ENCODE measurements at places on chromosomes 4 and X.
A peak's percentile ranks its signal among the peaks of the same experiment; 100 is the strongest.

- no peaks in the 10 kb centered on the region for H3K36me3 ChIP-seq
- H3K4me1 ChIP-seq, result peaks cover 2% of the 10 kb centered on the region
- H3K27ac ChIP-seq, result no peak overlapping the region
- no peak for DNase-seq
- no peak overlapping the region for H3K4me3 ChIP-seq
Observed at GRCh38 chrX:148534291-148534690, 33.9 kb downstream of the AFF2 start.

GRCh38 chr4:153257991-153258390, 53.7 kb downstream of the TRIM2 start:
- no peaks in the 10 kb centered on the region for H3K4me1 ChIP-seq
- H3K27ac ChIP-seq, result no peak overlapping the region
- peaks cover 22% of the 10 kb centered on the region for H3K27me3 ChIP-seq
- no peak overlapping the region for H3K4me3 ChIP-seq

- H3K36me3 ChIP-seq, result no peaks in the 10 kb centered on the region
- DNase-seq, result no peak
- H3K4me1 ChIP-seq, result no peaks in the 10 kb centered on the region
- H3K4me3 ChIP-seq, result no peak overlapping the region
- H3K27ac ChIP-seq, result no peak overlapping the region
Observed at GRCh38 chr4:188032583-188032982, 37.0 kb downstream of the ZFP42 start.

DNA sequence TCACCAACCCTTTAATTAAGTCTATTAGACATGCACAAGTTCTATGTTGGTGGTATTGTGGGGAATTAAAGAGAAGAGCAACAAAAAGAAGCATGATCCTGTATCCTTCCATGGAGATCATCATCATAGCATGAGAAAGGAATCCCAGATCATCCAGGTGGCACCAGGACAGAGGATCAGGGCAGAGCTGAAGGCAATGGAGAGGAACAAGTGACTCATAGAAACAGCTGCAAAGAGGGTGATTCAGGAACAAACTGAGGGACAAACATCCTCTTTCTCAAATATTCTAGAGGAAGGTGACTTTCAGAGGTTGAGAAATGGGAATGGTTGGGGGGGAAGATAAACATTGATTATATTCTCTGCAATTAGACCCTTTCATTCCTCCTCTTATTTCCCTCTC, 105.5 kb upstream of the OTUD4 start:
- H3K27ac ChIP-seq, result no peak overlapping the region
- H3K4me1 ChIP-seq, result no peaks in the 10 kb centered on the region

DNA sequence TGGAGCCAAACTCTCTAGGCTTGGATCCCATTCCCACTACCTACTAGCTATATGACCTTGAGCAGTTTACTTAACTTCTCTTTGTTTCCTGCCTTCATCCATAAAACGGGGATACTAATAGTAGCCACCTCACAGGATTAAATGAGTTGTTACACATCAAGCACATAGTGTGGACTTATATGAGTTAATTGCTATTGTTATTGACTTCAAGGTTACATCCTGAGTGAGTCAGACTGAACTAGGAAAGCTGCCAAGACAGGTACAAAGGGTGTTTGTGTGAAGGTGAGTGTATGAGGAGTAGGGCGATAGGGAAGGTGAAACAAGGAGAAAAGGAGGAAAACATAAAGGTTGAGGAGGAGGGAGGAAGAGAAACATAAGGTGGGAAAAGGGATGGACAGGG, 32.2 kb downstream of the TFDP3 start:
- no peak overlapping the region for H3K4me3 ChIP-seq
- no peaks in the 10 kb centered on the region for H3K4me1 ChIP-seq
- no peaks in the 10 kb centered on the region for H3K27me3 ChIP-seq
- no peak overlapping the region for H3K27ac ChIP-seq
- no peaks in the 10 kb centered on the region for H3K36me3 ChIP-seq
- no peak for DNase-seq

- no peak overlapping the region for H3K4me3 ChIP-seq
- H3K27ac ChIP-seq, result no peak overlapping the region
- no peaks in the 10 kb centered on the region for H3K27me3 ChIP-seq
- DNase-seq, result no peak
- H3K36me3 ChIP-seq, result no peaks in the 10 kb centered on the region
Observed at GRCh38 chr4:94298725-94299252, 43.8 kb downstream of the HPGDS start.

DNA sequence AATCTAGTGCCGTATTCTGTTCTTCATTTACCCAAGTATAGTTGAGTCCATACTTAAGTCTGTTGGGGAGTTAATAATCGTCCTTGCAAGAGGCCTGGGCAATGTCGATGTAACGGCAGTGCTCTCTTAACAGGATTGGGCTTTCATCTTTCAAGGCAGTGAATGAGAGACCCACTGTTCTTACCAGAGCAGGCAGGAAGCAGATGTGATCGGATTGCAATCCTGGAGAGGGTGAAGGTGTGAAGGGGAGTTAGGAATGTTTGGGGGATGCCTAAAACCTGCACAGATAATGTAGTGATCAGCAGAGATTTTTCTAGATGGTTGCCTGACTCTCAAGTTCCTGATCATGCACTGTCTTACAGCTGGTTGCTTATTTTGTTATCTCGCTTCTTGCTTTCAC, 308.4 kb downstream of the AFF2 start:
- no peak for DNase-seq
- no peaks in the 10 kb centered on the region for H3K36me3 ChIP-seq
- no peaks in the 10 kb centered on the region for H3K27me3 ChIP-seq
- H3K27ac ChIP-seq, result no peak overlapping the region
- no peak overlapping the region for H3K4me3 ChIP-seq
- no peaks in the 10 kb centered on the region for H3K4me1 ChIP-seq

DNA sequence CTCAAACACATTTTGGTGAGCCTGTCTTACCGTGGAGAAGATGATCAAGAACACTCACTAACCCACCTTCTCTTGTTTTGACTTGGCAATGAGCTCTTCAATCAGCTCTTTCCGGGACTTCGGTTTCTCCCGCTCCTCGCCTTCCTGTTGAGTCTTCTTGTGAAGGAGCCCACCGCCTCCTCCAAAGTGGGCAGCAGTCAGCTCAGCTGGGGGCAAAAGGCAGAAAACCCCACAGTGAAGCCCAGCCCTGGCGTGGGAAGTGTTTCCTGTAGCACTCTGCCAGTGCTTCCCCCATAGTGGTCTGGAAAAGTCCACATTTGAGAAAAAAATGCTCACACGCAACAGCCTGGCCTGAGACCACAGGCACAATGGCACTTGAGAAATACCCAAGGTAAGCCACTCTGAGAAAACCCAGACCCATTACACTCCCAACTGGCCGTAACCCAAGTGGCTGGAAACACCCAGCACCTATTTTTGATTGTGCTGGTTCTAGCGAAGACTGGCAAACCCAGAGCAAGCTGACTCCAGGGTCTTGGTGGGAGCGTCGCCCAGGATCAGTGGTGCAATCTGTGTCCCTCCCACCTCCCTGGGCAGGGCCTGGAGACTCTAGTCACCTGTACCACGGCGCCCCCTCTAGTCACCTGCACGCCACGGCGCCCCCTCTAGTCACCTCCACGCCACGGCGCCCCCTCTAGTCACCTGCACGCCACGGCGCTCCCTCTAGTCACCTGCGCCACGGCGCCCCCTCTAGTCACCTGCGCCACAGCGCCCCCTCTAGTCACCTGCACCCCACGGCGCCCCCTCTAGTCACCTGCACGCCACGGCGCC, 8.6 kb downstream of the NOP14 start:
- peak; percentile 75 for DNase-seq
- peaks cover 84% of the 10 kb centered on the region for H3K36me3 ChIP-seq
- peak overlapping the region; percentile 94 for H3K27ac ChIP-seq
- H3K27me3 ChIP-seq, result no peaks in the 10 kb centered on the region
- H3K4me3 ChIP-seq, result peak overlapping the region; percentile 69

- DNase-seq, result no peak
- H3K27me3 ChIP-seq, result peaks cover 69% of the 10 kb centered on the region
- H3K4me1 ChIP-seq, result peaks cover 18% of the 10 kb centered on the region
- no peak overlapping the region for H3K27ac ChIP-seq
- H3K36me3 ChIP-seq, result no peaks in the 10 kb centered on the region
Observed at GRCh38 chr4:182144626-182145333, 98.4 kb upstream of the TENM3 start.

GRCh38 chrX:39398215-39398962, 597.1 kb downstream of the MID1IP1 start:
- no peaks in the 10 kb centered on the region for H3K27me3 ChIP-seq
- DNase-seq, result no peak
- H3K4me1 ChIP-seq, result peaks cover 28% of the 10 kb centered on the region
- no peak overlapping the region for H3K4me3 ChIP-seq
- no peak overlapping the region for H3K27ac ChIP-seq
- H3K36me3 ChIP-seq, result peaks cover 1% of the 10 kb centered on the region

DNA sequence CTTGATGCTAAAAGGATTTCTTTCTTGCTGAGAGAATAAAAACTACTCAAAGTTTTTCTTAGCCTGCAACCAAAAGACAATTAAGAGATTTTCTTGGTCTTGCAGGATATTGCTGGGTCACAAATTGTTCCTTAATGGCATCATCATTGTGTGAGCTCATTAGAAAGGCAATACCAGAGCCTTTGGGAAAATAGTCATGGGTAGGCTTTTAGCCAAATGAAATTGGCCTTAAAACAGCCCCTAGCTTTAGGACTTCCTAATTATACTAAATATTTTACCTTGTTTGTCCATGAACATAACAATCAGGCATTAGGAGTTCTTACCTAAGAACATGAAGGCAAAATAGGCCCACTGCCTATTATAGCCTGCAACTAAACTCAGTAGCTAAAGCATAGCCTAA, 10.4 kb upstream of the FAM13A start:
- H3K4me1 ChIP-seq, result peaks cover 4% of the 10 kb centered on the region
- no peak overlapping the region for H3K27ac ChIP-seq
- H3K36me3 ChIP-seq, result peaks cover 2% of the 10 kb centered on the region

- H3K27ac ChIP-seq, result no peak overlapping the region
- H3K27me3 ChIP-seq, result peaks cover 49% of the 10 kb centered on the region
- H3K4me3 ChIP-seq, result no peak overlapping the region
- H3K4me1 ChIP-seq, result peaks cover 4% of the 10 kb centered on the region
Observed at GRCh38 chr4:77473509-77473908, 132.1 kb upstream of the CXCL13 start.

DNA sequence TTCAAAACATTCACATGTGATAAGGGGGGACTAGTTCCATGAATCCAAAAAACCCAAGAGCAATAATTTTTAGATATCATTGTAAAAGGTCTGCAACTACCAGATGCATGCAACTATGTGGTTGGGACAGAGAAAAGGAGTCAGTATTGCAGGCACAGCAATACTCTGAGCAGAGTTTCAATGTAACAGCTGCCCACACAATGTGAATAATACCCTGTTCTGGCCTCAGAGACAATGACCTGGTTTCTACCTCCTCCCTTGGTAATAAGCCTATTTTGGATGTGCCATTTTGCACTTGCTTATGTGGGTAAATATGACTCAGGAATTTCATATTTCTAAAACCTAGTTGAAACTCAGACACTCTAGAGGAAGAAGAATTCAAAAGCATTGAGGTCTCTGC, 194.8 kb upstream of the RASGEF1B start:
- DNase-seq, result no peak
- H3K4me3 ChIP-seq, result no peak overlapping the region
- H3K36me3 ChIP-seq, result no peaks in the 10 kb centered on the region

GRCh38 chr4:52716364-52717151, 34.7 kb downstream of the ERVMER34-1 start:
- H3K27me3 ChIP-seq, result no peaks in the 10 kb centered on the region
- H3K36me3 ChIP-seq, result peaks cover 60% of the 10 kb centered on the region
- peak overlapping the region; percentile 99 for H3K27ac ChIP-seq
- DNase-seq, result no peak
- H3K4me1 ChIP-seq, result peaks cover 43% of the 10 kb centered on the region

GRCh38 chrX:47199286-47199685, 5.7 kb downstream of the UBA1 start:
- no peak overlapping the region for H3K27ac ChIP-seq
- H3K4me3 ChIP-seq, result no peak overlapping the region
- H3K36me3 ChIP-seq, result peaks cover 41% of the 10 kb centered on the region
- DNase-seq, result no peak
- H3K4me1 ChIP-seq, result peaks cover 32% of the 10 kb centered on the region

GRCh38 chr4:136803433-136803832, 728.9 kb downstream of the PCDH18 start:
- H3K4me3 ChIP-seq, result no peak overlapping the region
- H3K27me3 ChIP-seq, result no peaks in the 10 kb centered on the region
- H3K27ac ChIP-seq, result no peak overlapping the region
- H3K36me3 ChIP-seq, result no peaks in the 10 kb centered on the region
- no peaks in the 10 kb centered on the region for H3K4me1 ChIP-seq

GRCh38 chr4:81930506-81931238, 443.1 kb downstream of the HNRNPD start:
- H3K4me3 ChIP-seq, result no peak overlapping the region
- H3K4me1 ChIP-seq, result peaks cover 11% of the 10 kb centered on the region
- peak; percentile 8 for DNase-seq
- peaks cover 2% of the 10 kb centered on the region for H3K27me3 ChIP-seq

DNA sequence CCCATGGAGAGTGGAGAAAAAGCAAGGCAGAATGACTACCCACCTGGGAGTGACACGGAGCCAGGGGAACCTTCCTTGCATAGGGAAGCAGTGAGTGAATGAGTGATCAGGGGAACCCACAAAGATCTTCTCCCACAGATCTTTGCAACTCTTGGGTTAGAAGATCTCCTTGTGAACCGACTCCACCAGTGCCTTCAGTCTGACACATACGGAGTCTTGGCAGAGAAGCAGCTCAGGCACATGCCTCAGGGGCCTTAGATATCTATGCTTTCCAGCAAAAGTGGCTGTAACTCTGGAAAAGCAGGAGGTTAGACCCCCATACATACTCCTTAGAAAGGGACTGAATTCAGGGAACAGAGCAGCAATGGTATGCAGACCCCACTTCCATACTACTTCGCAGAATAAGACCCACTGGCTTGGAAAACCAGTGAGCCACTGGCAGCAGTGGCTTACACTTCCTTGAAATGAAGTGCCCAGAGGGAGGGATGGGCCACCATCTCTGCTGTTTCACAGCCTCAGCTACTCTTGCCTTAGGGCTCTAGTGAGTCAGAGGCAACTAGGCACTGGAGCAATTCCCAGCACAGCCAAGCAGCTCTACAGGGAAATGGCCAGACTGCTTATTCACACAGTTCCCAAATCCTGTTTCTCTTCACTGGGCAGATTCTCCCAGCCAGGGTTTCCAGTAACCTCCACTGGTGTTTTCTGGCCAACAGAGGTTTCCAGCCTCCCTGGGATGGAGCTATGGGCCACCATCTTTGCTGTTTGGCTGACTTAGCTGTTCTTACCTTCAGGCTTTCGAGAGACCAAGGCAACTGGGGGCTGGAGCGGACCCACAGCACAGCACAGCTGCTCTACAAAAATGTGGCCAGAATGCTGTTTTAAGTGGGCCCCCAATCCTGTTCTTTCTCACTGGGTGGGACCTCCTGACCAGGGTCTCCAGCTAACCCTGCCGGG, 82.8 kb upstream of the TCEAL2 start:
- H3K27me3 ChIP-seq, result no peaks in the 10 kb centered on the region
- no peak overlapping the region for H3K4me3 ChIP-seq
- H3K36me3 ChIP-seq, result no peaks in the 10 kb centered on the region
- no peaks in the 10 kb centered on the region for H3K4me1 ChIP-seq
- no peak overlapping the region for H3K27ac ChIP-seq

DNA sequence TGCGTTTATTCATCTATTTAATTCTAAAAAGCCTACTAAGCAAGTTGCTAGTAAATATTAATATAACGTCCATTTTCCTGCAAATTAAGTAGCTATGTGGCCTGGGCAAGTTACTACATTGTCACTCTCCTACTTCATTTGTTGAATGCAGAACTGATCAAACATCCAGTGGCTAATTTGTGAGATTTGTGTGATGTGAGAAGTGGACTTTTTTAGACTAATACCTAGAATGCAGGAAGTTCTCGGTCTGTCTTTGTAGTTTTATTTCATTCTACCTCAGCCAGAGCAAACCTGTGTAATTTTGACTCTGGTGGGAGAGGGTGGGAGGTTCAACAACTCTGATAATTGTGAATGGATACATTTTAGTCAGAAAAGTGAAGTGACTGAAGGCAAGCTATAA, 840 bp downstream of the GUF1 start:
- no peak for DNase-seq
- peak overlapping the region; percentile 96 for H3K27ac ChIP-seq
- peaks cover 2% of the 10 kb centered on the region for H3K27me3 ChIP-seq

All from activated naive CD8-positive, alpha-beta T cell treated with anti-CD3 and anti-CD28 coated beads, Interleukin-2, amount 50 U/mL, for 24 hours (primary cell).